ENCODE measurements at places on chromosomes 1 and 21.
A peak's percentile ranks its signal among the peaks of the same experiment; 100 is the strongest.

- peak; percentile 41 for DNase-seq
These were observed 20.4 kb upstream of the TARBP1 start for GRCh38 chr1:234499119-234499942.

DNA sequence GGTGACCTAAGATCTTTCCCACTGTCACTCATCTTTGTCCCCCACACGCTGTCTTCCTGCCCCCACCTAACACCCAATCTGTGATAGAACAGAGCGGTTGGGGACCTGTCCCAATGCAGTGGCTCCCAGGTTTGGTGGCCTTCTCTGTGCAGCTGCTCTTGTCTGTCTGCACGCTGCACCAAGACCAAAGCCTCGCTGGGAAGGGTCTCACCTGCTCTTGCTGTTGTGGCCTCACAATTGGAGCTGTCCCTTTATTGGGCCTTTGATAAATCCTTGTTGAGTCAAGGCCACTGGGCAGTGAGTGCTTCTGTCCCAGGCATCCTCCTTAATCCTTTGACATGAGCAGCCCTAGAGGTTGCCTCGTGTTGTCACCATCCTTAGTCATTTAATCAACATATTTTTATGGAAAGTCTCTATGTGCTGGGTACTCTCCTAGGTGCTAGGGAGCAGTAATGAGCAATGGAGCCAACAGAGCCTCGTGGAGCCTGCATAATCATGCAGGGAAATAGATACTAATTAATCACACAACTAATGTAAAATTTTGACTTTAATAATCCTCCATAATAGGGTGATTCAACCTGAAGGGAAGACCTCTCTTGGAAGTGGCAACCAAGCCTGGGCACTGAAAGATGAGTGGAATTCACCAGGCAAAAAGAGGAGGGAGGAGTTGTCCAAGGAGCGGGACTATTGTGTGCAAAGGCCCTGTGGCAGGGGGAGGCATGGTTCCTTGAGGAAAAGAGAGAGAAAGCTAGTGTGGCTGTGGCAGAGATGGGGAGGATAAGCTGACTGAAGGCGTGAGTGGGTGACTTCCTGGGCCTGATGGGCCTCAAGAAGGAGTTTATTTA lies 57.6 kb downstream of the MAN1C1 start:
- DNase-seq: no peak

GRCh38 chr1:214228976-214229375 lies 52.0 kb upstream of the SMYD2 start:
- DNase-seq: no peak

DNA sequence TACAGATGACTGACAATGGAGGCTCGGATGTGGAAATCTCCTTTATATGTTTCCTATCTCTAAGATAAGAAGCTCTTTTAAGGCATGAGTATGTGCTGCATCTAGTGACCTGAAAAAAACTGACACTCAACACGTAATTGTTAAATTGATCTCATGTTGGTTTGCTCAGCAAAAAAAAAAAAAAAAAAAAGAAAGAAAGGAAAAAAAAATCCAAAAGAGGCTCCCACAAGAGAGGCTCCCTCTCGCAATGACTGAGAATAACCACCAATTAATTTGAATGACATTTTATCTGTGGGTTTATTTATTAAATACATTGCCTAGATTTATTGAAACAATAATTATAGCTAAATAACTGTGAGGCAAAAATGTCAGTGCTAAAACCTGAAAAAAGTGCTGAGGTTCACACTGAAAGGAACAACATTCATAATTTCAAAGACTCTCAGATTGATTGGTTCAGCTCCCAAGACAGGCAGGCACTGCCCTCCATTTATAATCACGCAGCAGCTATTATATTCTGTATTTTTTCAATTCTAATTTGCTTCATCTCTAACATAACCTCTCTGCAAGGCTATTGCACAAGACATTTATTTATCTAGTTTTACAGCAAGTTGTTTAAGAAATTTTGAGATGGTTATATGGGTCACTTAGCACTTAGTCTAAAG lies 184.5 kb upstream of the TMPRSS15 start:
- DNase-seq: no peak

DNA sequence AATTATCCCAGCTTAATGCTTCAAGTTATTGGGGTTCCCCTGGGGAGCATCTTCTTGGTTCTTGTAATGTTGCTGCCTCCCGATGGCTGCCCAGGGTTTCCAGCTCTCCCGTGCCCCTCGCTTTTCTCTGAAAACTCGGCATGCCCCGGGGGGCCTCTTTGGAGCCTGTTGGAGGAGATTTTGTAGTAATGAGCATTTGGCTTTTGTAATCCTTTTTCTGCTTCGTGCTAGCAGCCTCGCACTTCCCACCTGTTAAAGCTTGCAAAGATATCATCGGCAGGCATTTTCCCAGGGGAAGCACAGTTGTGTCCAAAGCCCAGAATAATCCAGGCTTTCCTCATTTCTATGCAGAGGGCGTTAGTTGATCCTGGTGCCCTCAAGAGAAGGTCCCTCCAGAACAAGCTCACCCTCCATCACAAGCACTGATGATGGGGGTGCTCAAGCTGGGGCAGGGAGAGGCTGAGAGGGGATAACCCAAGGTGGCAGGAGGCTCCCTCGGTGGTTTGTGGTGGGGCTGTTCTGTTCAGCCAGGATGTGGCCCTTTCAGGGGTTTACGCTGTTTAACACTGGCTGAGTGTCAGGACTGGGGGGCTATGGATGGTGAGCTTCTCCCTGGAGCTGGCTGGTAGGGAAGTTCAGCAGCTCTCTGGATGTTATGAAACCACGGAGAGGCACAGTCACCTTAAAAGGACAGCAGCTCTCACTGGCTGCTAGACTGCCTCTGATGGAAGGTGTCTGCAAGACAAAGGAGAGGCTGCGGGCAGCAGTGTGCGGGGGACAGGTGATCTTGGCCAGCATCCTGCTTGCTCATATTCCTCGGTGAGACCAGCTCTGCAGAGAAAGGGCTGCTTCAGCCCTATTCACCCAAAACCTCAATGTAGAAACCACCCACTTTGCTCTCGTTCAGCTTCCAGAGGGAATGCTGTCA lies 477.1 kb upstream of the VAMP3 start:
- no peak for DNase-seq

- DNase-seq: no peak
These were observed 29.1 kb upstream of the CAPZB start for GRCh38 chr1:19514391-19514831.

- DNase-seq: no peak
These were observed 9.6 kb upstream of the SLC6A9 start for GRCh38 chr1:44040846-44041245.

- DNase-seq: no peak
These were observed 9.2 kb upstream of the PLEKHG5 start for GRCh38 chr1:6500544-6501278.

- DNase-seq: no peak
These were observed 50.9 kb downstream of the ITPKB start for GRCh38 chr1:226688056-226688748.

DNA sequence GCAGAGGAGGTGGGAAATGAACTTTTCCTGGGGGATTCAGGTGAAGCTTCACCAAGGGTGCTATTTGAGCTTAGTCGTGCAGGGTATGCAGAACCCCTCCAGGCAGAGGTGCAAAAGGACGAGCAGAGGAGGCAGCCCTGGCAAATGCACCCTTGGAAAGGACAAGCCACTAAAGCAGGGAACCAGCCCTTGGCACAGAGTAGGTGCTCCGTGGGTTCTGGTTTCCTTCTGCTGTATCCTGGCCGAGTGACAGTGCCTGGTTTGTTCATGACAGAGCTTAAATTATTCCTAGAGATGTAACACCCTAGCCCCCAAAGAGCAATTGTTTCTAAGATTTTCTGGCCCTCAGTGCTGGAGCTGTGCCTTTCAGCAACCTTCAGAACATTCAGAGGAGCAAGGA lies 73.4 kb upstream of the SYT6 start:
- no peak for DNase-seq

GRCh38 chr1:238404481-238404880 lies 513.8 kb upstream of the ZP4 start:
- DNase-seq: no peak

DNA sequence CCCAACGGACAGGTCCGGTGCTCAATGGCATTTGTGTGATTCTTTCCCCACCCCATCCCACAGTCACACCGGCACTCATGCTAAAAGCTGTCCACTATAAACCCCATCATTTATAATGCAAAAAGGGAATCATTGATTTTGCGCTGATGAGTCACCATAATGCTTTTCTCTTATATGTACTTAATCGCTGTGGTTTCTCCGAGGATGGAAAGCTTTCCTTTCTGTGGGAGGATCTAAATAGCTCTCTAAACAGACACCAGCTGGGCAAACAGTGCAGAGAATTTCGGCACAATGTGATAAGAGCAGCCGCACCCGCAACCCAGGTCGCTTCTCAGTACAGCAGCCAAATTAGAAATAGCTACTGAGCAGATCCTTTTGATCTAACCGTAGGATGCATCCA lies 85.6 kb downstream of the SETD4 start:
- no peak for DNase-seq

GRCh38 chr1:197143276-197143675 lies 3.2 kb downstream of the ASPM start:
- DNase-seq: no peak

DNA sequence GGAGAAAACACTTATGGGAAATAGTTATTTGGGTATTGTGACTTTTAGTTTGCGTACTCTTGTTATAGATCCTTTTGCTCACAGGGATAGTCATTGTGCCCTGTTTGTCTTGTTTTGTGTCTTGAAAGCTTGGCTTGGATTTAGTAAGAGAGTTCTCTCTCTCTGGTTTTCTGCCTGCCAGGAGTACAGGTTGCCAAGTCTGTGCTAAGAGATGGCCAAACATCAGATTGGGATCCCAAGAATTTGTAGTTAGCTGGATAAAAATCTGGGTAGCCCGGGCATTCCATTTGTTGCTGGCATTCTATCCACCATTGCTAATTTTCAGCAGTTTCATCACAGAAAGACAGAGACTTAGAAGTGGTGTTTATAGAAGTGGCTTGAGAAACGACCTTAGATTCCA lies 222.2 kb downstream of the NRIP1 start:
- DNase-seq: no peak

- no peak for DNase-seq
These were observed 382 bp downstream of the TRMT1L start for GRCh38 chr1:185156288-185156853.

DNA sequence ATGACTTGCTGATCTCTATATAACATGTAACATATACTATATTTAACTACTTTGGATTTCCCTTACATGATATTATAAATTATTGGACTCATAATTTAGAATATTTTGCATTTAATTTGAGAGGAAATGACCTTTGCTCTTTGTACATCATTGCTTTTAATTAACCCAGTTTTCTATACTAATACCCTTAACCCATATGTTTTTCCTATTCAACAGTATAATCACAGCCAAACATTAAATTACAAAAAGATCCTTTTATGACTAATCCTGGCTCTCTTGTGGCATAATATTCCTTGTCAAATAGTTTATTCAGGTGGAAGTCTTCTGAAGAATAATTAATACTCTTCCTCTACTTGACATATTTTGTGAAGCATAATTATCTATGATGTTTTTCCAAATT lies 56.0 kb upstream of the GPR52 start:
- no peak for DNase-seq

DNA sequence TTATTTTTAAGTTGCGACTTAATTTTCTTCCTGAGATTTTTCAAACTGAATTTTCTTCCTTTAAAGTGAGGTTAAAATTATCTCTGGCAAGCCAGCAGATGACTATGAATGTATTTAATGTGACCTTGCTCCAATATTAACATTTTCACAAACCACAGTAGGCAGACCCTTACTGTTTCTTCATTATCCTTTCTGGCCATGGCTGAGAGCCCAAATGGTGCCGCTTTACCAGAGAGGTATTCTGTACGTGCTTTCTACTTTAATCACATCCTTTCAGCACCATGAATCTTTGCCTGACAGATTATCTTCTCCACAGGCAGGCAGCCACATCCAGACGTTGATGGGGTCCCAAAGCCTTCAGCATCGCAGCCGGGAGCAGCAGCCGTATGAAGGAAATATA lies 129.6 kb downstream of the LRRC40 start:
- no peak for DNase-seq

DNA sequence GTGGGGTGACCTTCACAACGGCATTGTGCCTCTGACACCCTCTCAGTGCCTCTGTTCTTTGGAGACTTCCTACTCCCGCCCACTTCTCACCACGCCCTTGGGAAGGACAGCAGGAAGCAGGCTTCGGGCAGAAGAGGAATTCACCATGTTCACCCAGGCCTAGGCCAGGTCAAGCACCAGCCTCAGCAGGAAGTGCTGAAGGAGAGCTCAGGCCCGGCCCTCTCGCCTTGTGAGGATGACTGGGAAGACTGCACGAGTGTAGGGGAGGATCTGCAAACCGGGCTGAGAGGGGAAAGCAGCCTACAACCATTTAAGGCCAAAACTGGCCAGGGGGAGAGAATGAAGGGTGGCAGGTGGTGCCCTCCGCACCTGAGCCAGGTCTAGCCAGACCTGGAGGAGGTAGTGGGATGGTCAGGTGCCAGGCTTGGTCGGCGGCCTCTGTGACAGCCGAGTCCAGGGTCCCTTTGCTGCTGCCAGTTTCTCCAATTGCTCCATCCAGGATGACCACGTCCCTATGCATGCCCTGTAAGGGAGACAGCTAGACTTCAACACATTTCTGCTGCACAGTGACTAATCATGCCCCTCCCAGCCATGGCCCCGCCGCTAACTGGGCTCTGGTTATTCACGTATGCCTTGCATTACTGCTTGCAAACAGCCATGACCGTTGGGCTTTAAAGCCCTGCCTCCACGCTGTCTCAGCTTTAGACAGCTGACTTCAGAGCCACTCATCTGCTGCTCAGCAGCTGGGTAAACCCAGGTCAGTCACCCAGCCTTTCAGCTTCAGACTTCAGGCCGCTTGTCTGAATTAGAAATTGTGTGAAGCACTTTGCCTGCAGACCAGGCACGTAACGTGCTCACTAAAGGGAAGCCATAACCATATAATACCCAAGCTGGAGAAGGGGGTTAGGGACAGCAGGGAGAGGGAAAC lies 8.9 kb downstream of the MRTO4 start:
- no peak for DNase-seq

DNA sequence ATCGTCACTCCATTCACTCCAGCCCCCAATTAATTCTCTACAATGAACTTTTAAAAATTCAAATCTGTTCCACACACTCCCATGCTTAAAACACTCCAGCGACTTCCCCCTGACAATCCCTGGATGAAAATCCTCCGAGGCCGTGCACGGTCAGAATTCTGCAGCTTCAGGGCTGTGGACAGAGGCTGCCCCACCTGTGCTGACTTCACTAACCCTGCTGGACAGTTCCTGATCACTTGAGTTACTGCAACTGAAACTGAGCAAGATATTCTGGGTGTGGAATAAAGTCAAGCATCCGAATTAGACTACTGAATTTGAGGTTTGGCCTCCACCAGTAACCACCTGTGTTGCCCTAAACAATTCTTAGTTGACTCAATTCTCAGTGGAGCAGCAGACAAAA lies 1.0 kb upstream of the JAK1 start:
- DNase-seq: no peak

GRCh38 chr21:18204931-18205330 lies 39.7 kb upstream of the CHODL start:
- DNase-seq: no peak

Measured in pulmonary artery endothelial cell (primary cell).